ENCODE measurements at places on chromosomes 4 and X.
A peak's percentile ranks its signal among the peaks of the same experiment; 100 is the strongest.

DNA sequence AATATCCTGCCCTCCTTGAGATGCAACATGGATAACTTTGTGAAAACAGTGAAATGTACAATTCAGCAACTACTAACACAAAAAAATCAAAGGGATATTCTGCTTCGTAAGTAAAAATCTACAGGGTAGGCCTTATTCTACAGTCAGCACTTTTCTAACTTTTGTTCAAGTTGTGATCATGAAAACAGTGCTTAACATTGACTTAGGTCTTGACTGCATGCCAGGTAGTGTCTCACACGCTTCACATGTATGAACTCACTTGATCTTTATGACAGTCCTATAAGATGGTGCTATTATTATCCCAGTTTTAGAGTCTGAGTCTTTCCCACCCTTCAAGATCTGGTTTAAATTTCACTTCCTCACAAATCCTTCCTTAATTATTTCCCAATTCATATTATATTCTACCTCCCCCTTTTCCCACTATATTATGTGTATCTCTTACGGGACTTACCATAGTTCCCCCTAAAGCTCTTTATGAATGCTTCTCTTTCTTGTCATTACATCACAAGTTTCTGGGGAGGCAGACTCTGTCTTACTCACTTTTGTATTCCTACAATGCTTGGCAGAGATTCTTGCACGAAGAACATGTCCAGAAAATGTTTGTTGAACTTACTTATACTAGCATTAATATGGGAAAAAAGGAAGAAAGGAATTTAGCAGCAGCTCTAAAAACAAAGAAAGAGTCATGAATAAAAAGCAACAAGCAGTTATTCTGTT, 179.8 kb downstream of the SCFD2 start:
- H3K4me3 ChIP-seq, result no peak overlapping the region
- H3K27me3 ChIP-seq, result no peaks in the 10 kb centered on the region
- H3K27ac ChIP-seq, result no peak overlapping the region
- no peaks in the 10 kb centered on the region for H3K4me1 ChIP-seq
- no peak for DNase-seq
- no peaks in the 10 kb centered on the region for H3K36me3 ChIP-seq

- no peak for DNase-seq
- H3K36me3 ChIP-seq, result no peaks in the 10 kb centered on the region
- H3K4me3 ChIP-seq, result no peak overlapping the region
Observed at GRCh38 chr4:99986792-99987191, 36.7 kb upstream of the H2AZ1 start.

DNA sequence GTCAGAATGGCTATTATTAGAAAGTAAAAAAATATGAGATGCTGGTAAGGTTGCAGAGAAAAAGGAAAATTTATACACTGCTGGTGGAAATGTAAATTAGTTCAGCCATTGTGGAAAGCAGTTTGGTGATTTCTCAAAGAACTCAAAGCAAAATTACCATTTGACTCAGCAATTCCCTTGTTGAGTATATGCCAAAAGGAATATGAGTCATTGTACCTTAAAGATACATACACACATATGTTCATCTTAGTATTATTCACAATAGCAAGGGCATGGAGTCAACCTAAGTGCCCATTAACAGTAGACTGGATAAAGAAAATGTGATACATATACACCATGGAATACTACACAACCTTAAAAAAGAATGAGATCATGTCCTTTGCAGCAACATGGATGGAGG, 148.2 kb downstream of the COMMD8 start:
- H3K4me1 ChIP-seq, result no peaks in the 10 kb centered on the region
- H3K27me3 ChIP-seq, result no peaks in the 10 kb centered on the region
- no peak overlapping the region for H3K4me3 ChIP-seq
- H3K27ac ChIP-seq, result no peak overlapping the region
- DNase-seq, result no peak

DNA sequence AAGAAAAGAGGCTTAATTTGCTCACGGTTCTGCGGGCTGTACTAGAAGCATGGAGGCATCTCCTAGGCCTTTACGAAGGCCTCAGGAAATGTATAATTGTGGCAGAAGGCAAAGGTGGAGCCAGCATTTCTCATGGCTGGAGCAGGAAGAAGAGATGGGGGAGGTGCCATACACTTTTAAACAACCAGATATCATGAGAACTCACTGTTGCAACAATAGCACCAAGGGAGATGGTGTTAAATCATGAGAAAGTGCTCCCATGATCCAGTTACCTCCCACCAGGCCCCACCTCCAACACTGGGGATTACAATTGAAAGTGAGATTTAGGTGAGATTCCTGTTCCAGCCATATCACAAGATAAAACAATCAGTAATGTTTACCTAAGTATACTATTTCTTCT, 45.5 kb downstream of the MTHFD2L start:
- no peak for DNase-seq
- no peak overlapping the region for H3K4me3 ChIP-seq
- H3K27me3 ChIP-seq, result no peaks in the 10 kb centered on the region
- peaks cover 8% of the 10 kb centered on the region for H3K4me1 ChIP-seq

DNA sequence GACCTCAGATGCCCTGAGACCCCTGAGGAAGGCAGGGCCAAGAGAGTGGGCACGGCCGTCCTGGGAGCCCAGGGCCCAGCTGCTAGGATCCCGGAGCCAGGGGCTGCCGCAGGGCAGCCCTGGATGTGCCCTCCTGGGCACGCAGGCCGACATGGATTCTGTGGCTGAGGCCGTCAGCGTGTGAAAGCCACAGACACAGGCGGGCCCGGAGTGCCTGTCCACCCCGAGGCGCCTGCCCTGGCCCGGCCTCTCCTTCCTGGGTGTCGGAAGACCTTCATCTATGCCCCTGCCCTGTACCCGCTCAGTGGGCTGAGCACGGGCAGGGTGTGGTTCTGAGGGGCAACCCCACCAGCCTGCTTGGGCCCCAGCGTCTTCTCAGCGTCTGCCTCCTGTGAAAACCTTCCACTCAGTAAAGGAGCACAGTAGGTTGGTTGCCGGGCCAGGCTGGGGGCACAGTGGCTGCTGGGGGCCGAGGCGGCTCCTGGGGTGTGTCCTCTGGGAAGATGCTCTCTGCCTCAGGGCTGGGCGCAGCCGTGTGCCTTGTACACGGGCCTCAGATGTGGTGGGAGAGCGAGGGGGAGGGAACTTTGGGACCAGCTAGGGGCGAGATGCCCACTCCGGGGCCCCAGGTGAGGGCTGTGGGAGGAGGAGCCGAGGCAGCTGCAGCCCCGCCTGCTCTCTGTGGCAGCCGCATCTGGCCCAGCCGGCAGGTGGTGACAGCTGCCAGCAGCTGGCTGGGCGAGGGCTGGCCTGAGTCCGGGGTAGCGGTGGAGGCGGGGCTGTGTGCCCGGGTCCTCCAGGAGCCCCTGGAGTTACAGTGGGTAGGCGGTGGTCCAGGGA, 20.8 kb downstream of the FGFRL1 start:
- H3K4me1 ChIP-seq, result no peaks in the 10 kb centered on the region
- H3K4me3 ChIP-seq, result no peak overlapping the region
- H3K36me3 ChIP-seq, result no peaks in the 10 kb centered on the region
- H3K27ac ChIP-seq, result no peak overlapping the region

DNA sequence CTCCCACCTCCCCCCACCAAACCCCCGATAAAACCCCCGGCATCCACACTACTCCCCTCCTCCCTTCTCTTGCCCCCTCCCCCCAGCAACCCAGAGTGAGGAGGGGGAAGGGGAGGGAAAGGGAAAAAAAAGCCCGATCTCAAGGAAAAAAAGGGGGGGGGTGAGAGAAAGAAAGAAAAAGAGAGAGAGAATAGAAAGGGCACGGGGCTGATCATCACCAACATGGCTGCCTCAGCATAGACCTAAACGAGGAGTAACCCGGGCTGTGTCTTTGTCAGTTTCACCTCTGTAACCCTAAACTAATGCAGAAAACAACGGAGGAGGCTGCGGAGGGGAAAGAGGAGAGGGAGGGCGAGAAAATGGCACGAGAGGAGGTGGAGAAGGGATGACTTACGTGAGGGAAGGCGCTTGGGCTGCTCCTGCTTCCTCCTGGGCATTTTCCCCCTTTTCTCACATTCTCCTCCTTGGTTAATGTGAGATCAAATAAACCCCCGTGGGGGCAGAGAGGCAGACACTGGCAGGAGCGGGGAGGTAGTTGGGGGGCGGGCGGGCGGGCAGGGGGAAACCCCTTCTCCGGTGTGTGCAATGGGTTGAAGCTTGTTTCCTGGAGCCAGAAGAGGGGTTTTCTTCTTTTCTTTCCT, 532 bp downstream of the ZNF827 start:
- peak overlapping the region; percentile 95 for H3K4me3 ChIP-seq
- peaks cover 6% of the 10 kb centered on the region for H3K36me3 ChIP-seq
- DNase-seq, result peak; percentile 11
- H3K27ac ChIP-seq, result peak overlapping the region; percentile 96
- H3K27me3 ChIP-seq, result peaks cover 15% of the 10 kb centered on the region

DNA sequence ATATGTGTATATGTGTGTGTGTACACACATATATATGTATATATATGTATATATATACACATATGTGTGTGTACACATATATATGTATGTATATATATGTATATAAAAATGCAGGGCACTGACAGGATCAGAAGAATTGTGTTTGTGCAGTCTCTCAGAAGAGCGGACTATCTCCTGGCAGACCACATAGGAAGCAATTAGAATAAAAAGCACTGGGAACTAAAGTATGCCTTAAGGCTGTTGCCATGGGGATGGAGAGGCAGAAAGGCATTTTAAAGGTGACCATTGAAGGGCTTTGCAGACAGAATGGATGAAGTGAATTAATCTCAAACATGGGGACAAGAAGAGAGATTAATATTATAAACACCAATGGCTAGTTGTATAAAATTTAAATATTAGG, 33.7 kb upstream of the USP51 start:
- H3K27ac ChIP-seq, result no peak overlapping the region
- H3K36me3 ChIP-seq, result no peaks in the 10 kb centered on the region
- no peaks in the 10 kb centered on the region for H3K4me1 ChIP-seq
- no peak for DNase-seq

DNA sequence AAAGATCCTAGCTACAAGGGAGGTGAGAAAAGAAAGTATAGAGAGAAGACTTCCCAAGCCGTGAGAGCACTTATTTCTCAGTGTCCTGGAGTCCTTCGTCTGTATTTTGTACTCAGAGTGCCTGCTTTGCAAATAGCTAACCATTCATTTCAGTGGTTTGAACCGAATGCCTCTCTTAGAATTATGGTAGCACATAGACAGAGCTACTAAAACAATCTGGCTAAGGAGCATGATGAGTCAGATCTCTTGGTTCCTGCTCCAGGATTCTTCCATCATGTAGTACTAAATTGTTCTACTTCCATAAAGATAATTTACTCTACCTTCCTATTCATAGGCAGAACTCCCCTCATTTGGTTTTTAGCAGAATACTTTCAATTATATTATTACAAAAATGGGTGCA, 946.6 kb downstream of the STIM2 start:
- H3K36me3 ChIP-seq, result no peaks in the 10 kb centered on the region
- H3K4me1 ChIP-seq, result no peaks in the 10 kb centered on the region
- H3K4me3 ChIP-seq, result no peak overlapping the region
- DNase-seq, result no peak

GRCh38 chr4:151459375-151459774, 50.4 kb downstream of the FHIP1A start:
- no peak overlapping the region for H3K27ac ChIP-seq
- no peaks in the 10 kb centered on the region for H3K4me1 ChIP-seq
- DNase-seq, result no peak
- no peak overlapping the region for H3K4me3 ChIP-seq
- no peaks in the 10 kb centered on the region for H3K27me3 ChIP-seq

- peaks cover 30% of the 10 kb centered on the region for H3K27me3 ChIP-seq
- no peaks in the 10 kb centered on the region for H3K36me3 ChIP-seq
- no peak for DNase-seq
- no peak overlapping the region for H3K27ac ChIP-seq
- H3K4me3 ChIP-seq, result no peak overlapping the region
Observed at GRCh38 chr4:8893624-8894423, 22.2 kb upstream of the HMX1 start.

DNA sequence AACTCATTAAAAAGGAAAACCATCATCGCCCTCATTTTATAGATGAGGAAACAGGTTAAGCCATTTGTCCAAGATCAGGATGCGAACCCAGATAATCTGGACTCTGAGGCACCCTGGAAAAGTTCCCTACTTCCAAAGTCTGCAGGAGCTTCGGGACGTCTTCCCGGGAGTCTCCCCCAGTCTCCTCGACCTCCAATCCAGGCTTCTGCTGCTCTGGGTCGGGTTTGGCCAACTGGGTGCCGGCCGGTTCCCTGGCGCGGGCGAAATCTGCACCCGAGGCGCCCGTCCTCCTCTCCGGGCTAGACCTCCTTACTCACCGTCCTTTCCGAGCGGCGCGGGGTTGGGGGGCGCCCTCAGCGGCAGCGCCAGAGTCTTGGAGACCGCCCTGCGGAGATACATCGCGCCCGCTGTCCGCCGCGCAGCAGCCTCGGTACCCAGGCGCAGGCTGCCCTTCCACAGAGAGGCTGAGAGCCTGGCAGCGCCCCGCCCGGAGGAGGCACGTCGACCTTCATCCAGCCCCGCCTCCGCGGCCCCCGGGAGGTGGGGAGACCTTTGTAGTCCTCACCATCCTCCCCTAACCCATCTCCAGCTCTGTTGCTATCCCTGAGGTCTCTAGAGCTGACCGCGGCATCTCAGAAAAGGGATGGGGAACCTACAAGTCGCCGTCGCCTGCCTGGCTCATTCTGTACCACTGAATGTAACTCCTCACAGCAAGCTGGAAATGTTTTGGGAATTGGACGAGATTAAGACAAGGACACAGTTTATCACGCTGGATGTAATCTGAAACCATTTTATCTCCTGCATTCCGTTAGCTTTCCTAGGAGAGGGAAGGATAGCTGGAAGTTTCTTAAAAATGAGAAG, at the start of gene MGARP:
MGARP (minus strand) TSS at position 466 of the 861 bp plus-strand sequence; CDS start at position 399, 67 bp downstream.
- no peak within 1 kb of the TSS for H3K27ac ChIP-seq
- peak within 1 kb of the TSS; percentile 53 for H3K4me3 ChIP-seq
- H3K36me3 ChIP-seq, result no peaks in the 10 kb centered on the region
- DNase-seq, result peak; percentile 40
- H3K27me3 ChIP-seq, result peaks cover 6% of the 10 kb centered on the region

DNA sequence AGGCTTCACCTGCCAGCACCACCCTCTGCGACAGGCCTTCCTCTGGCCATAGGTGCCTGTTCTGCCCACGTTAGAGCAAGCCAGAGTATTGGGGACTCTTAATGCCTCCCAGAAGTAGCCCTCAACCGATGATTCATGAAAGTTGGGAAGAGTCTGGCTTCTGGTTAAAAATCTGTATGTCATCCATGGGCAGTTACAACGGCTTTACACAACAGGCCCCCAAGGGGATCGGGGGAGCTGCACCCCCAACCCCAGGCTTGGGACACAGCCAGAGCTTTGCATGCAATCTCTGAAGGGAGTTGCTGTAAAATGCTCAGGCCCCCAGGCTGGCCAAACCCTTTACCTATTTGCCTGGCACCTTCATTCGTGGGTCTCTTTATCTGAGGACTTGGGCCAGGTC, 5.4 kb upstream of the CYTL1 start:
- H3K36me3 ChIP-seq, result peaks cover 4% of the 10 kb centered on the region
- DNase-seq, result no peak
- no peak overlapping the region for H3K27ac ChIP-seq
- no peaks in the 10 kb centered on the region for H3K4me1 ChIP-seq
- no peak overlapping the region for H3K4me3 ChIP-seq

DNA sequence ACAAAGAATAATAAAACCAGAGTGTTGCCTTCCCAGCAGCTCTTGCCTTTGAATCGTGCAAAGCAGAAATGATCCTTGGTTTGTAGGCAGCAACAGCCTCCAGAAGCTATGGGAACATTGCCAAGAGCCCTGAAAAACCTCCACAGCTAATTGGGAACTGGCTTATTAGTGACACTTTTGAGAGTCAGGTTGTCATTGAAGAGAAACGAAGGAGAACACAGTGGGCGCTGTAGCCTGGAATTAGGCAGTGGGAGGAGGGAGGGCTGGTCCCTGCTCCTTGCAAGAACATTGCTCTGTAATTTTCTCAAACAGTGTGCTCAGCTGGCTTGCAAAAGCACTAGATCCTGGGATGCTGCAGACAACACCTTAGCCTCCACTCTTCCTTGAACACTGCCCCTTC, 331.5 kb upstream of the EMCN start:
- H3K4me1 ChIP-seq, result no peaks in the 10 kb centered on the region
- no peak overlapping the region for H3K27ac ChIP-seq
- H3K27me3 ChIP-seq, result peaks cover 3% of the 10 kb centered on the region
- H3K36me3 ChIP-seq, result no peaks in the 10 kb centered on the region
- no peak overlapping the region for H3K4me3 ChIP-seq
